Stimulated activated memory B cell treated with anti-CD40 and anti-IgM and Interleukin-4, amounts not matched to agents 10 μg/mL and 1 μg/mL and 100 μg/mL, for 72 hours (primary cell): ENCODE measurements at places on chromosomes 5 and 9.

DNA sequence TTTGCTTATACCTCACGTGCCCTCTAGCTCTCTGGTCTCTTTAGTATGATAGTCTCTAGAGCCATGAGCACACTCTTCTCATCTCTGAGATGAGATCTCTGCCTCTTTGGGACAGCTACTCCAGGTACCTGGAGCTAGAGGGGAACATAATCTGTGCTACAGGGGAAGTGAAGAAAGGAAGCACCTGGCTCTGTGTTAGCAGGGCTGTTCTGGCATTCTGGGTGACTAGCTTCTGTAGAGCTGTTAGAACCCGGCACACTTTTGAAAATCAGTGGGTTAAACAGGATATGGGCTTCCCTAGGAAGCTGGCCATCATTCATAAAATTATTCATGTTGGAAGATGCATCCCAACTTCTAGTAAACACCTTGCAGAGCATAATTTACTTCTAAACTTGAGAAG, 224.8 kb downstream of the MCTP1 start:
- ATAC-seq: peak; percentile 47

DNA sequence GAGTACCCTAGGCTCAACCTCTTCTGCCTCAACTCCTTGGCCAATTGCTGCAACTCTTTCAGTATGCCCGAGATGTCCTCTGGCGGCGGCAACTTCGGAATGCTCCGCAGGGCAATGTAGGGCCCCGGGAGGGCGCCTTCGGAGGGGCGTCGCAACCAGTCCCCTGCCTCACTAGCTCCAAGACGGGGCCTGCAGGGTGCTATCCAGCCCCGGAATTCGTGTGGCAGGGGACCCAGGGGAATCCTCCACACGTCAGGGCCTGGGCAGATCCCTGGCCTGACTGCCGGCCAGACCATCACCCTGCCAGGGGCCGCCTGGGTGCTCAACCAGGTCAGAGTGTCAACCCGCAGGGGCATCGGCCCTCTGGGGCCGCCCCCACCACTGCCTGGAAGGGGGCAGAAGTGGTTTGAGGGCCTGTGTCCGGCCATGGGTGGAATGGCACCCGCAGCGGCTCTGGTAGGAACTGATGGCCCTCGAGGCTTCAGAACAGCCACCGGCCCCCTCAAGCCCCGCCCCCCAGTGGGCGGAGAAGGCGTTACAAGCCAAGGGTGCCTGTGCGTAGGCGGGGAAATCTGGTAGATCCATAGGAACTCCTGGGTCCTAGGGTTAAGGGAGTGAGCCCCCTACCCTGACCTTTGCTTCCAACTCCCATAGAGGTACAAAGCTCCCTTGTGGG, at the start of gene POU5F2:
TSS of gene POU5F2 (minus strand) at position 465 of the 676 bp plus-strand sequence. CDS start at position 428, 37 bp downstream.
- ATAC-seq: no peak

DNA sequence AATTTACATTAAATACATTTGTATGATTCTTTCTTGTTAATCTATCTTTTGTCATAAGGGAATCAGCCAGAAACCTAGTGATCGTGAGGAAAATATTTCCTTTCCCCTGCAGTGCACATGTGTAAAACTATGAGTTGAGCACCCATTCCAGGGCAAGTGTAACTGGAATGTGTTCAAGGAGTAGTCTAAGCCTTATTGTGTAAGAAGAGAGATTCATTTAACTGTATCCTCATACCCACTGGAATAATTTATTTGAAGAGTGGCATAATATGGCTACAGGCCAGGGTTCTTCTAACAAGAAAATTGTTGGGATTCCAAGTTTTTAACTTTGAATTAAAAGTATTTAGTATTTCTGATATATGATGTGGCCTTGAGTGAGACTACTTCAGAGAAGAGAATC, 1692.7 kb downstream of the EFNA5 start:
- ATAC-seq: no peak

DNA sequence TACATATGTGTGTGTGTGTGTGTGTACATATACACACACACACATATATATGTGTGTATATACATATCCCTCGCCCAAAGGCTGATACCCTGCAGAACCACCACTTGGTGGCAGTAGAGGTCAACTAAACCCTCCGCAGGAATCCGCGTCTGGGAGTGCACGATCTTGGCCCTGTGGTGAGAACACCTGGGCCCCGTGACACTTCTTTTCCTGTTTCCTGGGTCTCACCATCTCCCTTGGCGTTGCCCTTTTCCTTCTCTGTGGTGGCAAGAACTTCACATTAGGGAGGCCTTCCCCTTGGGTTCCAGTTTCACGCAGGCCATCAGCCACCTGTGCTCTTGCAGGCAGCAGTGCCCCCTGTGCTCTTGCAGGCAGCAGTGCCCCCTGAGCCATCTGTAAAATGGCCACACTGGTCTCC, 8.2 kb downstream of the IL9 start:
- ATAC-seq: peak; percentile 75

GRCh38 chr9:93671020-93671338, 94.6 kb downstream of the PHF2 start:
- no peak for ATAC-seq

DNA sequence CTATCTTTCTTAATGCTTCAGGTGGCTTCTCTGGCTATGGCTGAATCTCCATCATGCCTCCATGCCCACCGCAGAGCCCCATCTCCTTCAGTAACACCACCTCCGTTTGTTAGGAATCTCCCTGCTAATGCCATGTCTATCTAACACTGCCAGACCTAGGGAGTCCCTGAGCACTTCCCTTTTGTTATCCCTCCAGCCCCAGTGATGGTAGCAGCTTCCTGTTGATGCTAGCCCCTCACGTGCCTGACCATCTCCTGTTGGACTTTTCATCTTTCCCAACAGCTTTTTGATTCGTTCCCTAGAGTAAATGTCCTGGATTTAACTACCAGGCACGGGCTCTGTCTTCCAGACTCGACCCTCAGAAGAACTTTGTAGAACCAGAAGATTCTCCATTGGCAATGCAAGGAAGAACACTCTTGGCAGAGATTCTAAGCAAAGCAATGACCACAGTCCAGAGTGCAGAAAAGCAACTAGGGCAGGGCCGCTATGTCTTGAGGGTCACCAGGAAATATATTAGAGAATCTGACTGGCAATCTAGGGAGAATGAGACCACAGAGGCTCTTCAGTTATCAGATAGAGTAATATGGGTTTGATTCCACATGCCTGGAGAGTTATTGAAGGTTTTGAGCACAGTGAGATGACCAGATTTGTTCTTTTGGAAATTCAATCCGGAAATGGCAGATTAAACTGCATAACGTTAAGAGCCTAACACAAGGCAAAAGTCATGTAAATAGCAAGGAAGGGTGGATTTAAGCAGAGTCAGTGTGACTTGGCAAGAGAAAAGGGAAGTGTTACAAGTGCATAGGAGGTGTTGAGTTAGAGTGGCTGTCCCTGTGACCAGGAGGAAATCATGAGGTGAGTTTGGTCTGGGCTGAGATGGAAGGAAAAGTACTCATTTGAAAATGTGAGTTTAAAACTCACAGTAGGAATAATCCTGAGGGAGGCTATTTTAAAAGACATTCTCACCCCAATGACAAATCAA, 555.2 kb downstream of the ACTL7B start:
- ATAC-seq: no peak

DNA sequence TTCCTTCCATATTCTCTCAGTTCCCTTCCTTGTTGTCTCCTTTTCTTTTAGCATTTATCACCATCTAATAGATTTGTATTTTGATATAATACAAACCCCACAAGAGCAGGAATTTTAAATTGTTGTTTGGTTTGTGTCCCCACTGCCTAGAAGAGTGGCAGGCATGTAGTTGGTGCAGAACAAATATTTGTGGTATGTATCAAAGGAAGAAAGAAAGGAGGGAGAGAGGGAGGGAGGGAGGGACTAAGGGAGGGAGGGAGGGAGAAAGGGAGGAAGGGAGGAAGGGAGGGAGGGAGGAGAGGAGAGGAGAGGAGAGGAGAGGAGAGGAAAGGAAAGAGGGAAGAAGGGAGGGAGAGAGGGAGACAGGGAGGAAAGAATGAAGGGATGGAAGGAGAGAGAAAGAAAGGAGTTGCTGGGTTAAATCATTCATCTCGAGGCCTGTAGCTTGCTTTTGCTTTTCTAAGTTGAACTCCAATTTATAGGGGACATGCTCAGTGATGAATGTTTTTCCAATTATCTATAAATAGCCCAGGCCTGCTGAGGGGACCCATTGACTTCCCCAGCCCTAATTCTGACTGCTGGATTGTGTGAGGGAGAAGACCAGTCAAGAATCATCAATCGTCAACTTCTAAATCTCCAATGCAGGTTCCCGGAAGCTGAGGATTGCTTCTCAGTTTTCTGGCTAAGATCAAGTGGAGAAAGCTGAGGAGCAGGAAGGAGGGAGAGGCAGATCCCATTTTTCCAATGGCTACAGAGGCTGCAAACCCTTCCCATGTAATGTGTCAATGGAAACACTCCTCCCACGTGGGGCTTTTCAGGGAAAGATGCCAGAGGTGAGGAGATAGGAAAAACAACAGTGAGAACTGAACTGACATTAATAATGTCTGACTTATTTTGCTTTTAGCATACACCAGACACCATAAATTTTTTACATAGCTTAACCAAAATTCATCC, 320.7 kb downstream of the ASTN2 start:
- ATAC-seq: no peak

GRCh38 chr9:1460143-1460769, 410.1 kb downstream of the DMRT2 start:
- no peak for ATAC-seq

DNA sequence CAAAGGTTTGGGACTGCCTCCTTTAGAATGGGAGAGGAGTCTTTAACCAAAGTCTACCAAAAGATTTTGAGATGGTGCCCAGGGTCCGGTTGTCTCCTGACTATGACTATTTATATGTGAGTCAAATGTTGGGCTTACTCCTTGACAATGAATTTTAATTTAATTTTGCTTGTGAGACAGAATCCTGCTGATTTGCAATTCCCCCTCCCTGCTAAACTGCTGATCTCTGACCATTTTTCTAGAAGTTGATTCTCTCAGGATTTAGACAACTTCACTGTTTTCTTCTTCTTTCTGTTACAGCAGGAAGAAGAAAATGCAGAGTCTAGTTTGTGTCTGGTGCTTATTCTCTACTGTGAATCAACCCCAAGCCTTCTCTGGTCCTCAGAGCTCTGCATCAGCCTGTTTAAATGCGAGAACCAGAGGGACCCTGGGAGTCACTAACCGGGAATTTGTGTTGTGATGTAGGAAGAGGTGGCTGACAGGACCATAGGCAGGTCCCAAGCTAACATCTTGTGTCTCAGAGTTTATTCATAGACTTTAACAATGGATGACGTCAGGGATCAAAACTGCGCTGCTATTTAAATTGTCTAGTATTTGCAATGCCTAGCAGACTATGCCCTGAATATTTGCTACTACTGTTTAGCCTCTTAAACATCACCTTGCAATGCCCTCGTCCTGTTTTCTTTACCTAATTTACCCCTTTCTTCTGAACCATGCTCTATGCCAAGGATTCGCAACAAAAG, 124.0 kb upstream of the TAF11L2 start:
- ATAC-seq: no peak

GRCh38 chr9:89225036-89225435, 46.4 kb upstream of the SHC3 start:
- ATAC-seq: no peak

DNA sequence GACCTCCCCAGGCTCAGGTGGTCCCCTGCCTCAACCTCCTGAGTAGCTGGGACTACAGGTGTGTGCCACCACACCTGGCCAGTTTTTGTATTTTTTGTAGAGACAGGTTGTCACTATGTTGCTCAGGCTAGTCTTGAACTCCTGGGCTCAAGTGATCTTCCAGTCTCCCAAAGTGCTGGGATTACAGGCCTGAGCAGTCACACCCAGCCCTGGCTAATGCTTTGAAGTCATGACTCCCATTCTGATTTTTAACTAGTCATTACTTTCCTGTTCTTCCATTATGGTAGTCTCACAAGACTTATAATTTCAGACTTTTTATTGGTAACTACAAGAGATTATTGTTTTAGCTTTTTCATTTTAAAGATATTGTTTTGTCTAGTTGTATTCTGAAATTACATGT, 26.3 kb downstream of the UBAP1 start:
- ATAC-seq: no peak

DNA sequence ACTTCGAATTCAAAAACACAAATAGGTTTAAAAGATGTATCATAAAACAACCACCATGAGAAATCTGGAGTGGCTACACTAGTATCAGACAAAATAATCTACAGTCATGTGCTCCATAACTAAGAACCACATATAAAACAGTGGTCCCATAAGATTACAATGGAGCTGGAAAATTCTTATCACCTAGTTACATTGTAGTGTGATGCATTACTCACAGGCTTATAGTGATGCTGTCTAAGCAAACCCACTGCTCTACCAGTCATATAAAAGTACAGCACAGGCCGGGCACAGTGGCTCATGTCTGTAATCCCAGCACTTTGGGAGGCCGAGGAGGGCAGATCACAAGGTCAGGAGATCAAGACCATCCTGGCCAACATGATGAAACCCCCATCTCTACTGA, 160.1 kb downstream of the ROR2 start:
- ATAC-seq: no peak

DNA sequence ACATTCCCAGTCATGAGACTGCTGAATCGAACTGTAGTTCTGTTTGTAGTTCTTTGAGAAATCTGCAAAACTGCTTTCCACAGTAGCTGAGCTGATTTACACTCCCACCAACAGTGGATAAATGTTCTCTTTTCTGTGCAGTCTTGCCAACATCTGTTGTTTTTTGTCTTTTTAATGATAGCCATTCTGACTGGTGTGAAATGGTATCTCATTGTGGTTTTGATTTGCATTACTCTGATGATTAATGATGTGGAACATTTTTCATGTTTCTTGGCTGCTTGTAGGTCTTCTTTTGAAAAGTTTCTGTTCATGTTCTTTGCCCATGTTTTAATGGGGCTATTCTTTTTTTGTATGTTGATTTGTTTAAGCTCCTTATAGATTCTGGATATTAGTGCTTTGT, 187.3 kb upstream of the TLE4 start:
- ATAC-seq: no peak

DNA sequence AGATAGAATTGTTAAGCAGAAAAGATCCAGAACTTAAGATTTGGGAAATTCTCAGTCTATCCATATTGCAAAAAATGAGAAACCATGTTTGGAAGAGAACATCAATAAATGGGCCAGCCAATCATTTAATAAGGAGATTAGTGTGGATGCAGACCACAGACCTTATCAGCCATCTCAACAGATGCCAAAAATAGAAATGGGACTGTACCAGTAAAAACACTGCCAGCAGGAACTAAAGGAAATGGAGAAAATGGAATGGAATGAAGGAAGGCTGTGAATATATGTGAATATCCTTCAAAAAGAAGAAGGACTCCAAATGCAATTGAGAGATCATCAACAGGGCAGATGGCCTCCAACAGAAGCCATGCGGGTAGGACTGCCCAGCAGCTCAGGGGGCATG, 52.7 kb upstream of the ZNF618 start:
- ATAC-seq: no peak
